ENCODE measurements at places on chromosomes 6 and 20.

- DNase-seq: no peak
Observed at GRCh38 chr6:165049362-165049761, 260.0 kb downstream of the C6orf118 start.

DNA sequence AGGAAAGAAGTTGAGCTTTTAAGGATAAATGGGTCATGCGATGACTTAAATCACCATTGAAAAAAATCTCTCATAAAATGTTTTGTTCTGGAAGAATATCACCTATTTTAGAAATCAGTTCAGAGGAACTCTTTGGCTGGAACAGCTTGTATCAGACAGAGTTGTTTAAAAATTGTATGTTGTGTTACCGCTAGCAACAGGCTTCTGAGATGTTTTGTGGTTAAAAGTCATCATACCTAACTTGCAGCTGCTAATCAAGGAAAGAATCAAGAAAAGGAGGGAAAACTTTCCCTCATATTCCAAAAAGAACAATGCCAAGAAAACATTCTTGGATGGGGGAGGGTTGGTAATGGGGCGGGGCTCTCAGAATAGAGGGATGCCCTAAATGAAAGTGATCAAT lies 220.7 kb upstream of the CITED2 start:
- no peak for DNase-seq

DNA sequence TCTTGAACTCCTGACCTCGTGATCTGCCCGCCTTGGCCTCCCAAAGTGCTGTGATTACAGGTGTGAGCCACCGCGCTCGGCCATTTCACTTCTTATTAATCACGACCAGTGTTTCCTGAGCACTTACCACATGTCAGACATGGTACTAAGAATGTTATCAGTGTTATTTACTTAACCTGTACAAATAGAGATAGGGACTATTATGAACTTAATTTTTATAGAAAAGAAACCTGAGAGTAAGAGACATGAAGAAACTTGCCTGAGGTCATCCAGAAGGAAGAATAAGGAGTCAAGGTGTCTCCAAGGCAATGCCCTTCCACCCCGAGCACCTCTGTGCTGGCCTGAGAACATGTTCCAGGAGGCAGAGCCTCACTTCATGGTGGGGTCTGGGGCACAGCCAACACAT lies 29.3 kb upstream of the EZR start:
- DNase-seq: no peak

DNA sequence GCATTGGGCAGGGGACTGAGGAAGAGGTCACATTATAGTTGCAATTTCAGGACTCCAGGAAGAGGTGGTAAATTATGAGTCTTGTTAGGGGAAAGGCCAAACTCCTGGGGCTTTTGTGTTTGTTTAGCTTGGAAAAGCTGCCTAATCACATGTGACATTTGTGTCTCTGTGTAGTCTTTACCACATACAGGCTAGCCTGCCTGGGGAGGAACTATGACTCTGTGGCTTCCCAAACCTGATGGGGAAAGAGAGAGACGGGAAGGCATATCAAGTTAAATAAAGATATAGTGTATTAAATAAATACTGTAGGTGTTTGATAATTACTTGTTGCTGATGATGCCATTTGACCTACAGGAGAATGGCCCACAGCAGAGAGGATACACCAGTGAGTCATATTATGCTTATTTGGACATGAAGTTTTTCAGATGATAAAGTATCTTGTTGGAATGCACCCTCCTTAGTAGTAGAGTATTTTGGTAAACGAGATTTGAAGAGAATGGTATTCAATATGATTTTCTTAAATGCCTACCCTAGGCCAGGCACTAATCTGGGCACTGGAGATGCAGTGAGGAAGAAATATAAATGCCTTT lies 4.0 kb downstream of the BLTP3A start:
- no peak for DNase-seq

Data from stimulated activated CD8-positive, alpha-beta memory T cell treated with anti-CD3 and anti-CD28 coated beads, Interleukin-4, amount 100 ng/mL, for 1 hour (primary cell).